H4 (cell line): ENCODE measurements at places on chromosomes 7 and 10.

DNA sequence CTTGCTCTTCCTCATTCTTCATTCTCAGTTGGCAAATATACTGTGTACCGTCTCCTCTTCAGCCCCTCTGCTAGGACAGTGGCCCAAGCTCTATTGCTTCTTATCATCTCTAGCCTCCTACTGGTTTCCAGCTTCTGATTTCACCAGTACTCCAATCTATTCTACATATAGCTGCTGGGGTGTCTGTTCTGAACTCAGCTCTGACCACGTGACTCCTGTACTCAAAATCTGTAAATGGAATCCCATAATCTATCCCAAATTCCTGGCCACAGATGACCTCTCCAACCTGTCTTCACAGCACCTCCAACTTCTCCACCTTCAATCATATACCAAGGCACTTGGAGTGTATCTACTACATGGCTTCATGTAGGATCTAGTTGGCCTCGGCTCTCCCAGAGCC lies 152.9 kb downstream of the NRCAM start:
- DNase-seq = no peak

DNA sequence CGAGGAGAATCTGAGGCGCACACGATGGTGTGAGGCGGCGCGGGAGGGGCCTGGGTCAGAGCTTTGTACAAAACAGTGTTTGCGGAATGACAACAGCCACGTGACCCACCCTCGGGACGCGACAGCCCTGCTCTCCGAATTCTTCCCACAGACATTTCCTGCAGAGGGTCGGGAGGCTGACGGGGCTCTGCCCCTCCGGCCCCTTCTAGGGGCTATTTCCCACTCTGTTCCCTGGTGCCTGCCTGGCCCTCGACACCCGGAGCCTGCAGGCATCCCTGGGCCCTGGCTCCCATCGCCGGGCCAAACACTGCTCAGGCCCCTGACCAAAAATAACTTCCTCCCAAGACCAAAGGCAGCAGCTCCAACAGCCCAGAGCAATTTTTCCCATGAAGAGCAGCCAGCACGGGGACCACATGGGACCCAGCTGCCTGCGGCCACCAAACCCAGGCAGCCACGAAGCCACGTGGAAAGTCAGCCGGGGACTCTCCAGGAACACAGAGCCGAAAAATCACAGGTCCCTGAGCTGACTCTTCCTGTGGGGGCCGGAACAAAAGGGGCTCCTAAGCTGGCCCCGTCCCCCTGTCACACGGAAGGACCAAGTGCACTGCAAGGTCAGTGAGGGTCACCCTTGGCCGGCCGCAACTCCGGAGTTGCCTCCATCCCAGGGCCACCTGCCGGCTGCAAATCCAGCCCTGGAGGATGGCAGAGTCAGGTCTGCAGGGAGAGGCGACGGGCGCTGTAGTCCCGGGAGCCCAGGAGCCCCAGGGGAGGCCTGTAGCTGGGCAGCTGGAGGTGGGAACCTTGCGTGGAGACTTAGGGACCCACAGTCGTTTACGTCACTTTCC lies 42.0 kb downstream of the PAPOLB start:
- DNase-seq = no peak

- no peak for DNase-seq
Measured at GRCh38 chr10:102642736-102643335, 1.4 kb upstream of the TRIM8 start.

GRCh38 chr10:113987805-113988204 lies 55.9 kb upstream of the ADRB1 start:
- DNase-seq = no peak

DNA sequence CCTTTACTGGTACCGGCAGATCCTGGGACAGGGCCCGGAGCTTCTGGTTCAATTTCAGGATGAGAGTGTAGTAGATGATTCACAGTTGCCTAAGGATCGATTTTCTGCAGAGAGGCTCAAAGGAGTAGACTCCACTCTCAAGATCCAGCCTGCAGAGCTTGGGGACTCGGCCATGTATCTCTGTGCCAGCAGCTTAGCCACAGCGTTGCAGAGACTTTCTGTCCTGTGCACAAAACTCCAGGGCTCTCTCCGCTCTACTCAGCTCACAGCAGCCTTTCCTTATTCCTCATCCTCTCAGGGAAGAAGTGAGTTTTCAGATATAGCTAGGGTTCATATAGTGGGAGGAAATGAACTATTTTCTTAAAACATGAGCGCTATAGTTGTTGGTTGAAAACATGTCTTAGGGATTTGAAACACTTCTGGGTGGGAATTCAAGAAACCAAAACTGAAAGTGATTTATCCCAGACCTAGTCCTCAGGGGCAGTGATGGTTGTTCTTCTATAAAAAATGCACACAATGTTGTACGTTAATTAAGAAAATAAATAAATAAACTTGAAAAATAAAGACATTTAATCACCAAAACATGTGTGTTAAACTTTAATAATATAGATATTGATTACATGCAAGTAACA lies 150.2 kb upstream of the PRSS58 start:
- DNase-seq = no peak

GRCh38 chr10:79055892-79056291 lies 12.9 kb upstream of the ZMIZ1 start:
- no peak for DNase-seq

DNA sequence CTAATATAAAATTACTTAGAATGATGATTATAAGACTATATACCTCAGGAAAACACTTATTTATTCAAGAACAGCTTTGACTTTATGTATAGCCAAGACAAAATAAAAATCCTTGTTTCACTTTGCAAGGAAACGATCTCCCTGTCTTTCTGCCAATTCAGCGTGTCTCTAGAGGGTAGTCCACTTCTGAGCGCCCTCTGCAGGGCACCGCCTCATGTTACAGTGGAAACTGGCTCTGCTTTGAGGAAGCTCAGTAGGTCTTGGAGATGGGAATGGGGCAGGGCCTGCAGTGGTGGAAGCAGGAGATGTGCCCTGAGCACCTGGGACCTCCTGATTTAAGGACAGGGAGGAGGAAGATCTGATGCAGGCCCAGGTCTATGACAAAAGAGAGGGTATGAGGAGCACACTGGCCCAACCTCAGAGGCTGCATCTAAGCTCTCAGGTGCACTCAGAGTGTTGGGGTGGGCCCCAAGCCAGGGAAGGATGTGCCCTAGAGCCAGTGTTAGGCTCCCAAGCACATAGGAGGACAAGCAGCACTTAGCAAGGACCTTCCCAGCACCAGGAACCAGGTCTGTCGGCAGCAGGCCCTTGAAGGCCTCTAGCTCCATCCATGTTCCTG lies 481.0 kb downstream of the TNS3 start:
- DNase-seq = peak; percentile 93

- DNase-seq = no peak
Measured at GRCh38 chr7:90825779-90826178, 229.7 kb downstream of the CDK14 start.

- peak; percentile 71 for DNase-seq
Measured at GRCh38 chr10:126598009-126598408, 72.5 kb downstream of the C10orf90 start.

GRCh38 chr7:153604-154003 lies 38.8 kb upstream of the FAM20C start:
- DNase-seq = no peak

DNA sequence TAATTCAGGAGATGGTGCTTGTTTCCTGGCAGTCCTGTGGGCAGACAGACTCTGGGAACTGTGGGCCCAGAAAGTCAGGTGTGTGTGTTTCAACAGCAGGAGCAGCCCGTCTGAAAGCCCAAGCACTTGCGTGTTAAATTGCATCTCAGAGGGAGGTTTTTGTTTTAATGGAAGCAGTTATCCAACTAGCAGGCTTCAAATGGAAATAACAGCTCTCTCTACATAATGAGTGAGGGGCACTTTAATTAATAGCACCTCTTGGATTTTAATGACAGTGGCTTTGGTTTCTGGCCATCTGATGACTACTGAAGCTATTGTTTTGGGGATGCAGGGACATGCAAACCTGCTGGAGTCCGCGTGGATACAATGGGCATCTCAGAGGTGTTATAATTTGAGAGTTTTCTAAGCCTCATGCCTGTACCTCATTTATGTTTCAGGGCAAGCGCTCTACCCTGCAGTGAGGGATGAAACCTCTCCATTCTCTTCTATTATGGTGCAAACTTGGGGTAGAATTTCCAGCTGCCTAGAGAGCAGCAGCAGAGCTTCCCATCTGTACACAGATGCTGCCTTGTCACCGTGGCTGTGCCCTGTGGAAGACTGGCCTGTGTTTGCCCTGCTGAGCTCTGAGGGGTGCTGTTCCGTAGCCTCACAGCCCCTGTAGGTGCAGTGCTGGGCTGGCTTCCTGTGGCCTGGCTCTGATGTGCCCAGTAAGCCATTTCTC lies 206.6 kb upstream of the GPR26 start:
- DNase-seq = no peak

DNA sequence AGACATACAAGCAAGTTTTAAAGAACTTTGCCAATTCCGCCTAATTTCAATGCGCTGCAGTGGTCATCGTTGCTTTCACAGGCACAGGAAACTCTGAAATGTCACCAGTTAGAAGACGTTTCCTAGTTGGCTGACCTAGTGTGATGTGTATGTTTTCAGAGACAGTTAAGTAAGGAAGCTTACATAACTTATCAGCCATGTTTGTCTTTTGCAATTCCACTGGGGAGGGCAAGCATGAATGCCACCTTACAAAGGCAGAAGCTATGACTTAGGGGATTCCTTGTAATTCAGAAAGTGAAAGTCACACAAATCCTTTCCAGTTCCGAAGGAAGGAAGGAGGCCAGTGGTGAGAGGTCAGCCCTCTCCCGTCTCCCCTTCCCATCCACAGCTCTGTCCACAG lies 15.0 kb upstream of the NPS start:
- peak; percentile 16 for DNase-seq

GRCh38 chr7:4162884-4163564 lies 519.1 kb upstream of the FOXK1 start:
- no peak for DNase-seq

GRCh38 chr7:107133396-107133795 lies 35.4 kb upstream of the HBP1 start:
- no peak for DNase-seq

GRCh38 chr7:22727714-22728035 lies 675 bp downstream of the IL6 start:
- no peak for DNase-seq

DNA sequence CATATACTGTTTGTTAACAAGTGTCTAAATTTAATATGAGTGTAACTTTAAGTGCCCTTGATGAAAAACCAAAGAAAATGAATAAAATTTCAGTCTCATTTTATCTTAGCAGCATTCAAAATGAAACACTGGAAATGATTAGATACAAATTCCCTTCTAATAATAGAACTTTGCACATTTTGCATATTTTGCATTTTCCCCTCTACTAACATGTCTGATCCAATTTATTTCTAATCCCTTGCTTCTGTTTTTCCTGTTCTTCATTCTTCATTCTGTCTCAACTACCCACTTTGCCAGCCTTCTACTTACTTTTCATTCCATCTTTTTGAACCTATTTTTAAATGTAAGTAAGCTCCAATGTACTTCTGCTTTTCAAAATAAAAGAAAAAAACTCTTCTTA lies 42.7 kb upstream of the SEMA3D start:
- DNase-seq = no peak

DNA sequence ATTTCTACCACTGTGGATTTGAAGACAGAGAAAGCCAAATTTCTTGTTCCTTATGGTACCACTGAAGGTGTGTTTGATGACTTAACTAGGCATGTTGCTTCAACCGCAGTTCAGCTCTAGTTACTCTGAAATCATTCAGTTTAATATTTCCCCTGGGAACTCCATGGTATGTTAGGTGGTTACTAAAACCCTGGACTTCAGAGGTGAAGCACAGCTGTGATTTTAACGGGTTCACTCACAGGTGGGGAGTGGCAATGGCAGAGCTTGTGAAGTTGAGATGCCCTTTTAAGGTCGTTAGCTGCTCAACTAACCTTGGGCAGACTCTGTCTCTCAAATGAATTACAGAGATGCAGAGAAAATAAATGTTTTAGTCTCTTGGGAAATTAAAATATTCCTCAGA lies 163.6 kb upstream of the PHYHIPL start:
- no peak for DNase-seq

GRCh38 chr7:30252885-30253795 lies 31.3 kb upstream of the ZNRF2 start:
- DNase-seq = peak; percentile 79

DNA sequence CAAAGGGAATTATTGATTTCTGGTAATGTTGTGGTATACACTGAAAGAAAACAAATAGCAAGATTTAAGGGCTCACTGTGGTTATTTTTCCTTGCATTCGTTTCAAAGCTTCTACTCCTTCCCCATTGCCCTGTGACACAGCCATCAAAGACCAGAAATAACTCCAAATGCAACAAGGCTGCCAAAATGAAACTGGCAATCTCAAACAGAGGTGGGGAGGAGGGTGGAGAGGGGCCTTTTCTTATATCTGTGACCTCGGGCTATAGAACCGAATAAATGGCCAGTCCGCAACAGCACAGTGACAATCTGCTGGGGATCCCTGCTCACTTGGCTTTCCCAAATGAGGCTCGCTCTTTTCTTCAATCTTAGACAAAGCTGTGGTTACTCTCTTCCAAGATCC lies 17.4 kb upstream of the SPOCK2 start:
- no peak for DNase-seq

GRCh38 chr7:3162289-3162688 lies 118.6 kb upstream of the CARD11 start:
- peak; percentile 64 for DNase-seq

- no peak for DNase-seq
Measured at GRCh38 chr7:142498364-142498763, 240.5 kb upstream of the PRSS58 start.

DNA sequence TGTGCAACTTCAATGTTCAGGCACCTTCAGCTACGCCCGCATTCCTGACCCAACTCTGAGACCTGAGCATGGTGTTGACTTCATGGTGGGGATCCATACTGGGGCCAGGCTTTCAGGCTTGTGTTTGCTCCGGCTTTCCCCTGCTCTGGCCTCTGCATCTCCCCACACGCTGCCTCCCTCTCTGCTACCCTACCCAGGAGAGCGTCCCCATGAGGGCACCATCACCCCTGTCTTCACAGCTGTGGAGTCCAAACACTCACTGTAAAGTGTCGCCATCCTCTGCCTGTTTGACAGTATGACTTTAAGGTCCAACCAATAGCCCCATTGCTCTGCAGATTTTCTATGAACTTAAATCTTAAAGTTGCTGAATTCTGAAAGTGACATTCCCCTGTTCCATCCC lies 199.0 kb upstream of the GRB10 start:
- DNase-seq = no peak

- no peak for DNase-seq
Measured at GRCh38 chr7:39978230-39978934, 28.3 kb downstream of the CDK13 start.

DNA sequence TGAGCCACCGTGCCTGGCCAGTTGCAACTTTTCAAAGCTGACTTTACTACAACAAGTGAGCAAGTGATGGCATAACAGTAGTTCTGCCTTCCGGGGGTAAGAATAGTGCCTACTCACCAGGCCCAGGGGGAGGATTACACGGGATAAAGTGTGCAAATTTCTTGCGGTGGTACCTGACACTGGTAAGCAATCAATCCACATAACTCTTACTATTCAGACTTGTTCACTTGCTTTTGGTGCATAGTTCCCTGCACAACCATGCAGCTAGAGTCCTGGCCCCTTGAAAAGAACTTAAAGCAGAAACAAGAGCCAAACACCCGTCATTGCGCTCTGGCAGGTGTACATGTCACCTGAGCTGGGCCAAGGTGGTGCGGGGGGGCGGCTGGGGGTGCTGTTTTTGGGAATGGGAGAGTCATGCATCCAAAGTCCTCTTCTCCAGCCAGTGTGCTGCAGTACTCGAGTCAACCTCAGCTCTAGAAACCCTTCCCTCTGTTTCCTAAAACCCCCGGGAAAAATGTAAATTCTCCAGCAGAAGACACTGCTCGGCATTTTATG lies 5.4 kb upstream of the COBL start:
- no peak for DNase-seq
